ENCODE measurements at places on chromosomes 3 and 15.

GRCh38 chr3:101091489-101091888, 98.3 kb upstream of the ABI3BP start:
- DNase-seq = no peak

DNA sequence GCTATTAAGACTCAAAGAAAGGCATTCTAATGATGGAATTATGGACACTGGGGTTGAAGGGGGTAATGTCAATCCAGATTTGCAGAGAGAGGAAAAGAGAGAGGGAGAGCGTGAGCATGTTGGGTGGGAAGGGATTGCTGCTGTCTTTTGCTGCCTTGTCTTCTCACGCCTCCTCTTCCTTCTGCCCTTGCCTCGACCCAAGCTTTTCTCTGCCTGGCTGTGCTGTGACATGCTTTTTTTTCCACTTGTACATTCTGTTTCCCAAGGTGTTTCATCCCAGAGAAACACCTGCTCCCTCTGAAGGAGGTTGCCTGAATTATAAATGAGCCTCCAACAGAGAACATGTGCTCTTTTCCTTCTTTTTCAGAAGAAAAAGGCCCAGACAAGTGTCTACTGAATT, 80.3 kb downstream of the BDH1 start:
- no peak for DNase-seq

DNA sequence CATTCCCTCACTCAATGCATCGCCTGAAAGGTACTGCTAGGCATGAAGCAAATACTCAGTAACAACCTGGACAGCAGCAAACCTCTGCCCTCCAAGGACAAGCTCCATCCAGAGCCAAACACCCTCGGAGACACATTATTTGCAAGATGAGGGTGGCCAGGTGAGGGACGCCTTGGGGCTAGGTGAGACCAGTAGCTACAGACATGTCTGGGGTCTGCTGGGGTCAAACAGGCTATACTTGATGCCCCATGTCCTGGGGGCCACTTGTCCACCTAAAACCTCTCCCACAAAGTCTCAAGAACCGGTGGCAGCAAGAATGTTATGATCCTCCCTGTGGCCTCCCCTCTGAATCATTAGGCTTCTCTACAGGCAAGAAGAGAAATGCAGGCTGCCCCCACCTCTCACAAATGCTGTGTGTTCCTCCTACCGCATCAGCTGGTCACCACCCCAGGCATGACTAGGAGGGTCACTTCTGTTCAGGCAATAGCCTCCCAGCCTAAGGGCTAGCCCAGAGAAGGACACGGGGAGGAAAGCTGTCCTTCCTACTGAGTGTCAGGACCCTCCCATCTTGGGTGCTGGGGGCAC, 54.3 kb downstream of the TBC1D2B start:
- no peak for DNase-seq

DNA sequence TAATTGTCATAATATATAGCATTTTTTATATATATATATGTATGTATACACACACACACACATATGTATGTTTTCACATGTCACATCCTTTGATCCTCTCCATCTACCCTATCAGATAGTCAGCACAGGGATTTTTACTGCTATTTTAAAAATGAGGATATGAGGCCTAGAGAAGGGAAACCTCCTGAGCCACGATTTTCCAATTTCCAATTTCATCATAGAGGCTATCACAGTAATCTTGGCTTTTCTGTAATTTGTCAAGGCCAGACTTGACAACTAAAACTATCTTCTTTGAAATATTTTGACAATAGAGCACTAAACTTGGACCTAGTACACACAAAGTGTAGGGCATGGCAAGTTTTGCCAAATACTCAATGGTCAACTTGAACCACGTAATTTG, 42.5 kb downstream of the IL1RAP start:
- DNase-seq = no peak

DNA sequence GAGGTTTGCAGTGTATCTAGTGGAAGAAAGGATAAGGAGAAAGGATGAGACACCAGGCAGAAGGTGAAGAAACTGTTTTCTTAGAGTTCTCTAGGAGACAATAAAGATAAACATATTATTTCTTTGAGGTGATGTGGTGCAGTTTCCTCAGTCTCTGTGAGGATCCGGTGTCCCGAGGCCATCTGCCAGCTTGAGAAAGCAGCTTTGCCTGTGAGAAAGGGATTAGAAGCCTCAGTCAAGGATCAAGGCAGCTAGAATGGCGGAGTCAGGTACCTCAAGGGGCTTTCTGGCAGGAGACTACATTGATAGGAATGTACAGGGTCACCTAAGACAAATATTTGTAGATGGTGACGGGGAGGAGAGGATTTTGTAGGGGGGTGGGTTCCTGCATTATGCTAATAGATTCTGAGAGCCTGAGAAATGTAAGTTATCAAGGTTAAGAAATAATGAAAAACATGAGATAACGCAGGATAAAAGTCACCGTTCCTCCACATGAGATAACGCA, 103.9 kb upstream of the MB21D2 start:
- DNase-seq = no peak

DNA sequence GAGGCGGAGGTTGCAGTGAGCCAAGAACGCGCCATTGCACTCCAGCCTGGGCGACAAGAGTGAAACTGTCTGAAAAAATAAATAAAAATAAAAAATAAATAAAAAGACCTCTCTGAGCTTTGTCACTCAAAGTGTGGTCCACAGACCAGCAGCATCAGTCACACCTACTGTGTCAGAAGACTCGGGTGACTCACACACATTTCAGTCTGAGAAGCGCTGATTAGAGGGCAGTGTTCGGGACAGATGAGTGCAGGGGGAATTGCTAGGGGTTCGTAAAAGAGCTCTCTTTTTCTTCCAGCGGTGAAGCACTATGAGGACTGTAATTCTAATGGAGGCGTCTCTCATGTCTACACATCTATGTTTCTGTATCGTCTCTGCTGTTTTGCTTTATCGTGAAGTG, 5.7 kb downstream of the PODXL2 start:
- DNase-seq = no peak

DNA sequence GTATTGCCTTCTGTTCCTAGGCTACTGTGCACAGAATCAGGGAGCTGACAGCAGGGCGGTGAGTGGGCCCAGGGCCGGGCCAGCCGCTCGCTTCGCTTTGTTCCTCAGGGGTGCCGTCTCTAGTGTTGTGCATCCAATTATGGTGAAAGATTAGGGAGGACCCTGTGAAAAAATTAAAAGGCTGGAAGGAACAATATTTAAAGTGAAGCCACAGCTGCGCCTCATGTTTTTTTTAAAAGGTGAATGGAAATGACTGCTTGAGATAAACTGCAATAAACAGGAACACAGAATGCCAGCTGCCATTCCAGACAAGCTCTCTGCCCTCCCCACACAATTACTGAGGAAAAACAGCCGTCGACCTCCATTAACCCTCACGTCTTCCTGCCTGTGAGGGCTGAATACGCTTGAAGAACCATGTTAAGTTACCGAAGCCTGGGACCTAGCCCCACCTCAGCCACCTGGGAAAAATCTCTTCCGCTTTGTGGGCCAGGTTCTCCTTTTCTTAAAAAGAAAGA, 132.0 kb upstream of the IL12A start:
- no peak for DNase-seq

- peak; percentile 79 for DNase-seq
Observed at GRCh38 chr3:155026999-155027591, 53.0 kb upstream of the MME start.

DNA sequence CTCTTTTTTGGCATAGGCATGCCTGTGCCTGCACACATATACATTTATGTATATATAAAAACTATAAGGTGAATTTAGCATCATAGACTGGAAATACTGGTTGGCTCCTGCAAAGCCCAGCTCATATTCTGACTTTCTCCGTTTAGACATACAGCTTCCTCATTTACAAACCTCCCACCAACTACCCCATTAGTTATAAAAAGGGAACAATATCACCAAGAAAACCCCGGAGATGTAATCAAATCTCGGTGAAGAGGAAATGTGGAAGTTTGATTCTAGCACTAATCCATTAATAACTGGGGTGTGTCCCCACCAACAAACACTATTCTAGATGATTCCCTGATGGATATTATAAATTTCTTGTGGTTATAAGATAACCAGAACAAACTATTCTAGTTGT, 517.7 kb upstream of the TBL1XR1 start:
- DNase-seq = no peak

DNA sequence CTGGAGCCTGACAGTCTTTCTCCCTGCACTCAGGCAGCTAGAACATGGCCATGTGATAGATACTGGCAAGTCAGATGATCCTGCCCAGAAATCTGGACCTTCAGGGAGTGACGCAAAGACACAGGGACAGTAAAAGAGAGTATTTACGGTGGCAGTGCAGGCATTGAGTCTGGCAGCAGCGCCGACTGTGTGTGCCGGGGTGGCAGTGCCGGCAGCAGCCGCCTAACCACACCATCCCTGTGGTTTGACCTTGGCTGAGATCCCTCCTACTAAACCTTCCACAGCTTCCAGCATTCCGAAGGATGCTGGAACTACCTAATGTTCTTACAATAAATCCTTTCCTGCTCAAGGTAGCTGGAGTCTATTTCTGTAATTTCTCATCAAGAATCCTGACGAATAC, 4.6 kb upstream of the TSPAN3 start:
- DNase-seq = no peak

GRCh38 chr15:25670025-25670554, 193.0 kb downstream of the ATP10A start:
- DNase-seq = no peak

DNA sequence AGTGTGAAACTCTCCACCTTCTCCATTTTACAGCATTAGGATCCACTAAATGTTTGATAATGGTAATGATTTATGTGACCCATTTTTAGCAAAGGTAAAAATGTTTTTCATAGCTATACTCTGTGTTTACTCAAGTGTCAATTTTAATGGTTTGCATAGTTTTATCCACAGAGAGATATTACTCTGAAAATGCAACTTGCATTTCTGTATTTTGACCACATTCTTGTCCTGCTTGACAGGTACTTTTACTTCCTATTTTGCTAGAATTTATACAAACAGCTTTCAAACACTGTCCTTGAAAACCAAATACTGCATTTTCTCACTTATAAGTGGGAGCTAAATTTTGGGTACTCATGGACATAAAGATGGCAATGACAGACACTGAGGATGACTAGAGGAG, 62.9 kb downstream of the SERPINI1 start:
- DNase-seq = no peak

DNA sequence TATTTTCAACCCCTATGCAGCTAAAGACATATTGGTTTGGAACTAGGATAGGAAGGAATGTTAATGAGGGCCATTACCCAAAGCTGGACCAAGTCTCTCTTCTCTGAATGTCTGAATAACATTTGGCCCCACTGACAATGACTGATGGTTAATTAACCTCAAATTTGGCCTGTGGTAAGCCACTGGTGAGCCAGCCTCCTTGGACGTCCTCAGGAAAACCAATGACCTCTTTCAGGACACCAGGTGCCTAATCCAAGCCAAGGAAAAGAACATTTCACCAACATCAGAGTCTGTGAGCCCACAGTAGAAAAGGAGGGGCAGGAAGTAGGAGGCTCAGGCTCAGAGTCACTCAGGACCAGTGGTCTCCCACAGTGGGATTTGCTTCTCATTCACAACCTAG, 56.4 kb upstream of the ETV5 start:
- no peak for DNase-seq

DNA sequence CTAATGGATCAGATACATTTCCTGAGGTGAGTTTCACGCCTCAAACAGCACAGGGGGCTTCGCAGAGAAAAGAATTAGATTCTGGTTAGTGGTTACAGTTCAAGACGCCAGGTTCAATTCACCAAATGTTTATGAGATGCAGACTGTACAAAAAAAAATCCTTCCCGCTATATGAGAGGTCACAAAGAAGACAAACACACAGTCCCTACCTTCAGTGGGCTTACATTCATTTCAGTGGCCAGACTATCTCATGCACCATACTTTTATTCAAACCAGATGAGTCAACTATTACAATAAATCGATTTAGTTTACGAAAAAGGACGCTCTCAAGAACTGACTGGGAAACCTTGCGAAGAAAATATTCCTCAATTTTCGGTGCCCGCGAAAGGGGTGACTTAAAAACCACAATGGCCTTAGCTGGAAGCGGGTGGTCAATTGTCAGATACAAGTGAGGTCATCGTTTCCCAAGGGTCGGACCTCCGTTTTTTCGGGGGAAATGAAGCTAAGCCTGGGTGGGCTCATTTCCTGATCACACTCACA, 695 bp downstream of the METTL6 start:
- DNase-seq = no peak

DNA sequence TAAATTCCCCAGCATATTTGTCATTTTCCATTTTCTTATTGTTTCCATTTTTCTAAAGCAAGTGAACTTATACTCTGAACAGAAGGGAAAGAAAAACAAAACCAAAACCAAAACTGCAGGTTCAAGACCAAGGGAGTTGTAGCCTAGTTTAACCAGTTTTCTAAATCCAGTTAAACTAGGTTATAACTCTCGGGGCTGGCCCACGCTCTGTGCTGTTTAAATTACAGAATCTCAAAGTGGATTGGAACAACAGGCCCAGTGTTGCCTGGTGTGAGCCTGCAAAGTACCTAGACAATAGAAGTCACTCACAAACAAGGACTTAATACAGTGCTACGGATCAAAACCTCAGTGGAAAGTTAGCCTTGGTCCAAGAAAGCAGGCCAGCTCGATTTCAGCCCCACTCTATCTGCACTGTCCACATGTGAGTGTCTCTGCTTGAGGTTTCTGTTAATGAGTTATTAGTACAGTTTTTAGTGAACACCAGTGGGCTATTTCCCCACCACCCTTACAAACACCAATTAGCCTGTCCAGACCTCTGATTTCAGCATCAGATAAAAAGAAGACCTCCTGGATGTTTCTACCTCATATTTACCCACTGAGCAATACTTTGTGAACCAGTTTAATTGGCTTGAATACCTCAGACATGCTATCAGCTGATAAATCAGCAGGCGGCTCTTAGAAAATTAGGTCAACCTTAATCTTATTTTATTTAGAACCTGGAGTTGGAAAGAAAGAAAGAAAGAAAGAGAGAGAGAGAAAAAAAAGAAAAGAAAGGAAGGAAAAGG, 93.8 kb upstream of the PDZRN3 start:
- DNase-seq = no peak

GRCh38 chr3:36965440-36965839, 20.6 kb upstream of the TRANK1 start:
- DNase-seq = no peak

GRCh38 chr3:34132069-34132692, 333.8 kb downstream of the PDCD6IP start:
- no peak for DNase-seq

GRCh38 chr15:62136911-62137865, 27.9 kb downstream of the C2CD4B start:
- no peak for DNase-seq

- DNase-seq = no peak
Observed at GRCh38 chr3:186166491-186167288, 57.8 kb upstream of the ETV5 start.

DNA sequence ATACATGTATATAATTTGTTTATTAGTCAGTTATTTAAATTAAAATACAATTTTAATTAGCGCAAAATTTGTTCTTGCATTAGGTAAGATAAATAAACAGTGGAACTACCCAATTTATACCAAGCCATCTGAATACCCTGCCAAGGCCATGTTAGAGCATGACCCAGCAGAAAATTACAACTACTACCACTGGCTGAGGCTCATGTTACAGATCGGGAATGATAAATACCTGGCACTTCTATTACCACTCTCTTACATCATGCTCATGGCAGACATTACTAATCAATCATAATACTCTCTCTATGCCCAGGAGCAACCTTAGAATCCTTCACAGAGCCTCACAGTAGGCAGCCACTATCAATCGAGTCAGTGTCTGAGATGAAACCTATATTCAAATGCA, 21.2 kb upstream of the LMOD3 start:
- no peak for DNase-seq
